COR-L47 (cell line): ENCODE measurements at places on chromosomes 1 and 21.

DNA sequence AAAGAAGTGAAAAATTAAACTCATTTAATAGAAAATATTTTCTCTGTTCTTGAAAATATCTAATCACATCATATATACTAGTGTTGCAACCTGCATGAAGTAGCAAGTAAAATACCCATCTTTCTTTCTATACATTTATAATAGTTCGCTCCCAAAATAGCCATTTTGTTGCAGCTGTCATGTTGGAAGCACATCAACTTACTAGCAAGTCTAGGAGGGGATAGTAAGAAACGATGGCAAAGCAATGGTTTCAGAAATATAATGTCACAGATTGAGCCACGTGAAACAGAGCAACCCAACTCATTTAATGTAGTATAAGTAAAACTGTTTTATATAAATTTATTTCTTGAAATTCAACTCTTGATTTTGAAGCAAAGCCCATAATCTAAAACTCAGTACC lies 521.8 kb downstream of the LRRIQ3 start:
- DNase-seq, result no peak

DNA sequence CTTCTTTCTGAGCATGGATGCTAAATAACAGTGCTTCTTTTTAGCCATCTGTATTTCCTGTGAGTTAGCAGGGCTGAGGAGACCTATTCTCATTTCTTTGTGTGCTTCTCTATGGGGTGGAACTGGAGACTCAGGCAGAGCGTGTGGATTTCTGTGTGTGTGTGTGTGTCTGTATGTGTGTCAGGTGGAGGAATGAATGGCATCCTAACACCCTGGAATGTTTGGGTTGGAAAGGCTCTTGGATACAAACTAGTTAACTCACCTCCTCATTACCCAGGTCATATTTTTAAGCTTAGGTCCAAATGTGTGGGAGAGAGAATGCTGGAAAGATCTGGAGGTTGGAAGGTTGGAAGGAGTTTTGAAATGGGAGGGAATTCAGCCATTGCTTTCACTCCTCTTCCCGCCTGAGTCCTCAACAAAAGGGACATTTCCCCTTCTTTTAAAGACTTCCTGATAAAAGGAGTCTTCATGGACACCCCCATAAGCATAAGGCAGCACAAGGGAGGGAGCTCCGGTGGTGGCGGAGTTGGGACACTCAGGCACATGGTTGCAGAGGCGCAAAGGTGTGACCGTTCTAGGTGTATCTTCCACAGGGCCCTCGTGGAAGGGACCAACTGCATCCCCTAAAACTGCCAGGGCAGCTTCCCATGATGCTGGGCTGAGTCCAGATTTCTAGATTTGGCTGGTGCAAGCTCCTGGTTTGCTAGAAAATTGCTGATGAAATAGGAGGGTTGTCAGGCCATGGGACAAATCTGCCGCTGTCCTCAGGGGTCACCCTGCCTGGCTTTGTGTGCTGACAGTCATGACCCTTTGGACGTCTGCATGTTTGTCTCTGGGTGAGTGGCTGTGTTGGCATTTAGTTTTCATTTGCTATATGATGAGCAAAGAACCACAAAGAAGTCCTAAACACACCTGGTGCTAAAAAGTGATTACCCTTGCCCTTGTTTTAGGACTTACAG lies 37.6 kb downstream of the MTARC1 start:
- no peak for DNase-seq

DNA sequence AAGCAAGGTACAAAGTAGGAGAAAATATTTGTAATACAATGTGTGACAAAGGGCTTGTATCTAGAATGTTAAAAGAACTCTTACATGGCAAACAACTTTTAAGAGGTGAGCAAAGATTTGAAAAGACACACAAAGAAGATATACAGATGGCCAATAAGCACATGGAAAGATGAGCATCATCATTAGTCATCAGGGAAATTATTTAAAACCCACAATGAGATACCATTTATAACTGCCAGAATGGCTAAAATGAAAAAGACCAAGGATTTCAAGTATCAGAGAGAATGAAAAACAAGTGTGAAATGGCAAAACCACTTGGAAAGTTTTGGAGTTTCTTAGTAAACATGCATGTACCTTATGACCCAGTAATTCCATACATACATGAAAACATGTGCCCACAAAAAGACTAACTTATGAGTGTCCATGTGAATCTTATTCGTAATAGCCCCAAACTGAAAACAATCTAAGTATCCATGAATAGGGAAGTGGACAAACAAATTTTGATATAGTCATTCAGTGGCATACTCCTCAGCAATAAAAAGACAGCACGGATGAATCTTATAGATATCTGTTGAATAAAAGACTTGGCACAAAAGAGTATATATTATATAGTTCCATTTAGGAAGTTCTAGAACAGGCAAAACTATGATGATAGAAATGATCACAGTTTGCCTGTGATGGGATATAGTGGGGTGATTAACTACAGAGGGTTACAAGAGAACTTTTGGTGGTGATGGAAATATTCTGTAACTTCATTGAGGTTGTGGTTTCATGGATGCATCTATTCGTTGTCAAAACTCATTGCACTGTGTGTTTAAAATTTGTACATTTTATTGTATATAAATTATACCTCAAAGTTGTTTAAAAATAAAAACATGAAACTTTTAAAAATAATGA lies 82.0 kb downstream of the DISP1 start:
- no peak for DNase-seq

- DNase-seq, result no peak
Observed at GRCh38 chr1:25802915-25803314, 2.9 kb downstream of the SELENON start.

DNA sequence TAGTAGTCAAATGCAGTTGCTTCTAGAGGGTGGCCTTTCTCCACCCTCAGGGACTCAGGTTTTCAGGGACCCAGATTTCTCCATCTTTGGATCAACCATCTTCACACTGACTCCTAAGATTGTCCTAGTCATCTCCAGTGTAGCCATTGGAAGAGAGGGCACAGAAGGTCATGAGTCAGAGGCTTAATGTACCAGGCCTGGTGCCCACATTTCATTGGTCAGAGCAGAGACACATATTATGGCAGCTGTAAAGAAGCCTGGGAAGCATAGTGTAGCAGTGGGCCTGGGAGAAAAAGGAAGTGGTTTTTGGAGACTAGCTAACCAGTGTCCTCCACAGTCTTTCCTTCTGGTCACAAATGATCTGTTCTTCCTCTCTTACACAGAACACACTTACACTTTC lies 122.5 kb downstream of the GIPC2 start:
- no peak for DNase-seq

- no peak for DNase-seq
Observed at GRCh38 chr1:53508991-53509666, 49.9 kb downstream of the DMRTB1 start.
